ENCODE measurements at places on chromosomes 6 and 20. TPM values are rescaled to one million over a fixed set of nuclear protein-coding genes. Genes with fewer than 3 reads are reported as not detected.
A peak's percentile ranks its signal among the peaks of the same experiment; 100 is the strongest.

Gene COL9A1
- not detected for total RNA-seq

Gene TSPO2
- not detected for total RNA-seq

Gene NDUFAF4
- total RNA-seq = 25.6 TPM

Gene C6orf15
- not detected for total RNA-seq

Gene HCRTR2
- total RNA-seq = not detected

Gene CBLN4
- not detected for total RNA-seq

Gene NHSL1
- not detected for total RNA-seq

Gene MUCL3
- not detected for total RNA-seq

Gene EFCAB8
- 1.2 TPM for total RNA-seq

Gene KCNS1
- total RNA-seq = not detected

DNA sequence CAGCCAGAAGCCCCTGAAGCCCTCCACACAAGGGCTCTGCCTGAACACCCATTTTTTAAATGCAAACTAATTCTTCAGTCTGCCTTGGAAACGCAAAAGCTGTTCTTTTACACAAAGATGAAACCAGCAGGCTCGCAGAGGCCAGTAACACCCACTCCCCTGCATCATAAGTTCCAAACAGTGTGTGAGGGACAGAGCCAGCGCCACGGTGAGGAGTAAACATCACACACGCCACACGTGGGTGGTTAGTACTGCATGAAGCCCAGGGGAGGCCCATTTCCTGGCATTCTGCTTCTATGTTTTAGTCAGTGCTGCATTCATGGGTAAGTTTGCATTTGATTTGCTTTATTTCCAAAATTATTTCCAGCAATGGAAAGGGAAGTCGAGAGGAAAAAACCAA, 217.7 kb upstream of the RIN2 start:
- DNase-seq = no peak

DNA sequence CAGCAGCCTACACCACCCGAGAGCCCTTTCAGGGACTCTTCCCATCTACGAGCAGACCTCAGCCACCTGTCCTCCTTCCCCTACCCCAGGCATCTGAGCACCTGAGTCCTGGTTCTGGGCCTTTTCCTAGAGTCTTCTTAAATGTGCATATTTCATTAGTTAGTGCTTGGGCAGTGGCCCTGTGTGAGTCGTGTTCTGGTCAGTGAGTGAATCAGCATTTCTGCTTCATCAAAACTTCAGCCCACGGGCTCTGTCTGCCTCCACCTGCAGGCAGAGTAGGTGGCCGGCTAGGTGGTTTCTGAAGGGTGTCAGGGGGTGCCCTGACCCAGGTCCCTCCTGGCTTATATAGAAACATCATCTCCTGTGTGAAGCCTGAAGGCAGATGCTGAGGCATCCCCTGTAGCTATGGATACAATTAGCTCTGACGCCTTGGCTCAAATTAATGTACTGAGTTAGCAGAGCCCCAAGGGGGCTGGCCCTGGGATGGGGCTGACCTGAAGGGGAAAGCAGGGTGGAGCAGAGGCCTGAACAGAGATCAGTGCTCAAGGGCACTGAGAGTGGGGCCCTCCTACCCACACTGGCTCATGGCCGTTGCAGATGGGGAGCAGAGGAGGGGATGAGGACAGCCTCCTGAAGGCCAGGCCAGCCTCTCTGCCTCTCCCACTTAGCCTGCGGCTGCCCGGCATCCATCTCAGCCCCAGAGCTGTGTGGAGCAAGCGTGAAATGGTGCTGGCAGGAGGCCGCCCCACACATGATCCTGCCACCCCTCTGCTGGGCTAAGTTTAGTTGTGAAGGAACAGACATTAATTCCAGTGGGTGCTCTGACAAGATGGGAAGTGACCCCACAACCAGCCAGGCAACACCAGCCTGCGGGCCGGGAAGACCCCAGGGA, 13.6 kb downstream of the IP6K3 start:
- no peak for DNase-seq

DNA sequence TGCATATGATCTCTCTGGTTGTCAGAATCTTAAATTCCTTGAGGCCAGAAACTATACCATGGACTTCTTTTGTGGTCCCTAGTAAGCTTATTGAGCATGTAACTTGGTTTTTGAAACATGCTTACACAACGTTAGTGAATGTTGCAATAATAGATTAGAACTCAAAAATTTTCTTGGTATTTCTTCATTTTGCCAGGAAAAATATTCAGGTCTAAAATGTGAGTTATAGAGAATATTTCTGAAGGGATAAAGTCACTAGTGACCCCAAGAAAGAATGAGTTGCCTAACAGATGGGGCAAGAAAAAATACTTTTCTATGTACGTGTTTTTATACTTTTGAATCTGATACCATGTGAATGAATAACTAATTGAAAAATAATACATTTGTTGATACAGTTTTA, 195.4 kb downstream of the TFAP2A start:
- no peak for DNase-seq

- no peak for DNase-seq
Measured at GRCh38 chr6:4510906-4511640, 265.1 kb upstream of the CDYL start.

- no peak for DNase-seq
Measured at GRCh38 chr20:63066506-63067265, 59.9 kb upstream of the BHLHE23 start.

- DNase-seq = no peak
Measured at GRCh38 chr20:37179683-37180524, 556 bp upstream of the MROH8 start.

- peak; percentile 23 for DNase-seq
Measured at GRCh38 chr20:32203356-32204204, 4.0 kb downstream of the PLAGL2 start.

DNA sequence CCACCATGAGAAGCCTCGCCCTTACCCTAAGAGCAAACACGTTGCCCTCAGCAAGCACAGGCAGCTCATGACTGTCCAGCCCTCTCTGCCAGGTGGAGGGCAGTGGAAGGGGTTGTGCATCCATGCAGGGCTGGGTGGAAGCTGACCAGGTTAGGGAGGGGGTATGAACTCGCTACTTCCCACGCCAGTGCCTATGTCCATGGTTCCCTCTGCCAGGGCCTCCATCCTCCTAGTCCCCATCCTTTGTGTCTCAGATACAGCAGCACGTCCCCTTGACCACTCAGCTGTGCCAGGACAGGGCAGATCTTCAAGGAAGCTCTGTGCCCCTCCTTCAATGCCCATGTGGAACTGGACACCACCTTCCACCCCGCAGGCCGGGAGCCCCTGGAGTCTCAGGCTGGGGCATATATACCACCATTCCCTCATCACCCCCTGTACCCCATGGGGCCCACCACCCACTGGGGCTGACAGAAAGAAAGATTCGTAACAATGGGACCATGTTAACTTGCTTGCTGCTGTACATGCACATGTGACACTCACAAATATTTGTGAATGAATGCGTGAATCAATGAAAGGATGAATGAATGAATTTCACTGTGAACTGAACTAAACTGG, 90.7 kb downstream of the ANKRD60 start:
- DNase-seq = no peak

- DNase-seq = no peak
Measured at GRCh38 chr6:20800229-20800628, 266.0 kb downstream of the CDKAL1 start.

- no peak for DNase-seq
Measured at GRCh38 chr6:23086100-23086499, 516.7 kb downstream of the HDGFL1 start.

- DNase-seq = peak; percentile 88
Measured at GRCh38 chr20:5127204-5127858, 523 bp downstream of the CDS2 start.

GRCh38 chr6:31721351-31722020, at the start of gene LY6G6C:
Gene LY6G6C (minus strand): TSS chr6:31721746. CDS start chr6:31721679, 67 bp downstream.
- DNase-seq = no peak

- DNase-seq = no peak
Measured at GRCh38 chr6:45746046-45746445, 269.6 kb downstream of the CLIC5 start.

- no peak for DNase-seq
Measured at GRCh38 chr6:104423691-104424090, 436.0 kb downstream of the HACE1 start.

GRCh38 chr6:90095788-90096187, 200.9 kb downstream of the BACH2 start:
- peak; percentile 29 for DNase-seq

GRCh38 chr20:51554538-51555165, 12.1 kb upstream of the NFATC2 start:
- DNase-seq = no peak
